ENCODE measurements at places on chromosomes 5 and 9. TPM values are rescaled to one million over a fixed set of nuclear protein-coding genes. Genes with fewer than 3 reads are reported as not detected.

PCDH1 gene
- not detected for total RNA-seq

DMAC1 gene
- 10.8 TPM for total RNA-seq

DNA sequence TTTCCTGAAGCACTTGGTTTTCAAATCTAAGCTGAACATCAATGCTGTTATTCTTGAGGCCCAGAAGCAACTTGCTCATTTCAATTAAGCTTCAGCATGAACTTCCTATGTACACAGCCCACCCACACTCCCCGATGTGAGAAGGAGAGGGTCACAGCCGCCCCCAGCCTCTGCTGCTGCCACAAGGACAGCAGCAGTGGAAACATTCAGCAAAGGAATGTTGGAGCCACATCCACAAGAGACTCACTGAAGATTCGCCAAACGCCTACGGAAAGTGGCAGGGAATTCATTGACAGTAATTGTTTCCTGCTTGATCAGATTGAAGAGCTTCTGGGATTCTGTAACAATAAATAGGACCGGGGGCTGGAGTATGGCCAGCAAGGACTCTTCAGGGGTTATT, 2.9 kb downstream of the TGFBI start:
- DNase-seq = no peak

- peak; percentile 66 for DNase-seq
Measured at GRCh38 chr5:153959134-153959957, 79.4 kb downstream of the FAM114A2 start.

DNA sequence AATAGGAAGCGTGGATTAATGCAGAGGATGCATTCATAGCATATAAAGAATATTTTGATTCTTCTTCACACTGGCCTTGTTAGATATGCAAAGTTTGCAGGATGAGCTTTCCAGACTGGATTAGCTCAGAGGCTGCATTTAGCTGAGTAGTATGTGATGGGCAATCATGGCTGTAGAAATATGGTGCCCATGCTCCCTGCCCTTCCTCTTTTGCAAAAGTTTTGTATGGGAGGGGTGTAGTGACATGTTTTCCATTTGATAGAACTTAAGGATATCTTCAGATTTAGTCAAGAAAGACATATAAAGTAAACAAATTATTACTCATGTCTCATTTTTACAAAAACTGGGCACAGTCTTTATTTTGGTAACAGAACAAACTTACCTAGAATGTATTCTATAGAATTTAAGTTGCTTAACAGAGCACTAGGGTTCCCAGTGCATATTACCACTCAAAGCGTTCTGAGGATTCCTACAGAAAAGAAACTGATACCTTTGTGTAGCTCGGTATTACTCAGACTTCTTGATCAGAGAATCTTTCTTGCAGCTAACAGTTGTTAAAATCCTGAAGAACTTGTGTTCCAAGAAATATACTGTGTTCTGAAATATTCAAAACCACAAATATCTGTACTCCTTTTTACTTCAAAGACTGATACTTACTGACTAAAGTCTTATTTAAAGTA, 9.8 kb downstream of the GTF3C4 start:
- no peak for DNase-seq
